Fibroblast of lung (primary cell): ENCODE measurements at places on chromosomes 13 and 19. TPM values are rescaled to one million over a fixed set of nuclear protein-coding genes. Genes with fewer than 3 reads are reported as not detected.

The OR4F17 gene
- total RNA-seq = not detected in 2 replicates

DNA sequence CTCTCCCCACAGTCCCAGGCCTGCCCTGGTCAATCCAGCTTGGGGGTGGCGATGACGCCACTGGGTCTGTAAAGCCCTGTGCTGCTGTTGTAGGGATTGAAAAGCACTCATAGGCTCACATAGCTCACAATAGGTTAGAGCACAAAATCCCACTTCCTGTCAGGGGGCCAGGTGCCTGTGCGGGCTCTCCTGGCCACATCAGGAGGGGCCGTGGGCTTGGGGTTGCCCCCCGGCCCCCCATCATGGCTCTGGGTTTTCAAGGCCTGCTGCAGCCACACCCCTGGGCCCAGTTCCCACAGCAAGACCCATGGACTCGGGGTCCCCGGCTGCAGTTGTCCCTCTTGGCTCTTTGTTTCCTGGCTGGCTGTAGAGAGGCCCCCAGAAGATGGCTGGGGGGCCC lies 62.9 kb downstream of the SMARCA4 start:
- no peaks in the 10 kb centered on the region for H3K4me1 ChIP-seq
- peaks cover 52% of the 10 kb centered on the region for H3K36me3 ChIP-seq
- H3K27me3 ChIP-seq = no peaks in the 10 kb centered on the region

- no peak overlapping the region for H3K4me3 ChIP-seq
- H3K4me1 ChIP-seq = no peaks in the 10 kb centered on the region
- no peaks in the 10 kb centered on the region for H3K27me3 ChIP-seq
- DNase-seq = no peak
- H3K36me3 ChIP-seq = no peaks in the 10 kb centered on the region
Observed at GRCh38 chr13:26473571-26474230, 83.8 kb upstream of the WASF3 start.

DNA sequence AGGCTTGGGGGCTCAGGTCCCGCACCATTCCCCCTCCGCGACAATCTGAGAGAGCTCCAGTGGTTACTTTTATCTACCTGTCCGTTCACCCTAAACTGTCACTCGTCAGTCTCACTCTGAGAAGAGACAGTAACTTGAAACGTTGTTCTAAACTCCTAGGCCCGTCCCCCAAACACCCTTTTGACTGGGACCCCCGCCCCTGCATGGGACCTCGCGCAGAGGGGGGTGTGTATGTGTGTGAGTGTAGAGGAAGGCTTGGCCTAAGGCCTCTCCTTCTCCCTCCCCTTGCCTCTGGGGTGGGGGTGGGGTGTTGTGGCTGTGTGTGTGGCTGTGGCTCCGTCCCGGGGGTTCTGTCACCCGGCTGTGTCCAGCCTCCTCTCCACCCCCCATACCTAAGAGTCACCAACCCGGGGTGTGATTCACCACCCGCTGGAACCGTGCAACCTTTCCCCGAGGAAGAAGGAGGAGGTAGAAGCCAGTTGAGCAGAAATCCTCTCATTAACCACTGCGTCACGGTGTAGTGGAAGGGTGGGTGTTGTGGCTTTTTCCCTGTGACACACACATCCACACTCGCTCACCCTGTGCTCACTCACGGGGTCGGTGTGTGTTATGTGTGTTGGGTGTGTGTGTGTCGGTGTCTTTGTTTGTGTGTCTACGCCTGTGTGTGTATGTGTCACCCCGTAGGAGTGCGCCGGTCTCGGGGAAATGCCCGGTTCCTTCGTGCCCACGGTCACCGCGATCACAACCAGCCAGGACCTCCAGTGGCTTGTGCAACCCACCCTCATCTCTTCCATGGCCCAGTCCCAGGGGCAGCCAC lies 2.4 kb downstream of the FOSB start:
- H3K27me3 ChIP-seq = no peaks in the 10 kb centered on the region
- H3K4me1 ChIP-seq = peaks cover 8% of the 10 kb centered on the region
- H3K27ac ChIP-seq = peak overlapping the region; percentile 95
- peak overlapping the region; percentile 83 for H3K4me3 ChIP-seq
- no peaks in the 10 kb centered on the region for H3K36me3 ChIP-seq
- no peak for DNase-seq

- DNase-seq = no peak
- peaks cover 5% of the 10 kb centered on the region for H3K4me1 ChIP-seq
- H3K27ac ChIP-seq = peak overlapping the region; percentile 64
- peak overlapping the region; percentile 94 for H3K4me3 ChIP-seq
- peaks cover 5% of the 10 kb centered on the region for H3K36me3 ChIP-seq
Observed at GRCh38 chr13:113864273-113864890, 506 bp upstream of the GAS6 start.

The NMRK2 gene
- total RNA-seq = not detected in 2 replicates

The TEKTIP1 gene
- not detected in 2 replicates for total RNA-seq
